ENCODE measurements at places on chromosomes 11 and 22. TPM values are rescaled to one million over a fixed set of nuclear protein-coding genes. Genes with fewer than 3 reads are reported as not detected.

DNA sequence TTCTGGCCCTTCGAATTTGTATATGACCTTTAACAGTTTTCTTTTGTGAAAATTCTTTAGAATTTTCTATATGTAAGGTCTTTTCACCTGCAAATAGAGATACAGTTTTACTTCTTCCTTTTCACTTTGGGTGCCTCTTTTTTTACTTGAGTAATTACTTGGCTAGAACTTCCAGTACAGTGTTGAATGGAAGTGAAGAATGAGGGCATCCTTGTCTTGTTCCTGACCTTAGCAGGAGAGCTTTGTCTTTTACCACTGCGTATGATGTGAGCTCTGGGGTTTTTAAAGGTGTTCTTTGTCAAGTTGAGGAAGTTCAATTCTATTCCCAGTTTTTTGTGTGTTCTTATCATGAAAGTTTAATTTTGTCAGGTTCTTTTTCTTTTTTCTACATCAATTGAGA, 21.6 kb downstream of the ZFP91 start:
- no peak for DNase-seq

DNA sequence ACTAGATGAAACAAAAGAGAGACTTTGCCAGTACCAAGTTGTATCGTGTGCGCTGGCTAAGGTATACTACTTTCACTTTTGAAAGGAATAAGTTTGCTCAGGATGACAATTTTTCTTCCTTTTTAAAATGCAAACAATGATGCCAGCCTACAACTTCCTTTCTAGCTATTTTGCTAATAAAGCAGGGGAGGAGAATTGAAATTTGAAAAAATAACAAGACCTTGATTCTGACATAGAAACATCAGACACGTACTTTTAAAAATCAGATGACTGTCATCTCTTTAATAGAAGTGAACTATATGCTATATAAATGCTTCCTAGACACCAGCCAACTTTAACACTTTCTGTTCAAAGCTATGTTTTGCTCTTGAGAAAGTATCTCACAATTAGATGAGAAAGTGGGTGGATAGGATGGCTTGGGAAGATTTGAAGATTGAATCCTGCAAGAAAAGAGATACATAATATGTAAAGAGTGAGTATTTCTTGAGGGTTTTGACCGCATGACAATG, 41.7 kb upstream of the BLID start:
- no peak for DNase-seq

GRCh38 chr11:76782531-76783293, 444 bp upstream of the TSKU start:
- DNase-seq: no peak

GRCh38 chr11:47595029-47595428, 818 bp upstream of the C1QTNF4 start:
- DNase-seq: no peak

FAM227A gene
- not detected for polyA plus RNA-seq

CCDC116 gene
- not detected for polyA plus RNA-seq

Measured in immature natural killer cell (primary cell).